ENCODE measurements at places on chromosomes 7 and 10. TPM values are rescaled to one million over a fixed set of nuclear protein-coding genes. Genes with fewer than 3 reads are reported as not detected.

DNA sequence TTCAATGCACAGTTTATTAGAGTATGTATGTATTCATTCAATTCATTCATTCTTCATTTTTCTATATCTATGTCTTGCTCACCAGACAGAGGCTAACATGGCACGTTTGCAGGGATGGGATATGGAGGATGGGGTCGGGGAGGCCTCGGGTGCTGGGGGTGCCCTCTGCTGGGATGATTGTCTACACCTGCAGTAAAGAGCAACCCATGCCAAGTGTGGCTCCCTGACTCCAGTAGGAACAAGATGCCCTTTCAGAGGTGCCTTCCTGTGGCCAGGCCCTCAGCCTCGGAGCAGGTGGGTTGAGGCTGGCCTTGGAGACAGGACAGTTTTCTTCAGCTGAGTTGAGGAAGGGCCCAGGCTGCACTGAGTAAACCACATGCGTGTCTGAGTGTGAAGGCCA is 157.2 kb downstream of the SH2D4B start:
- no peak for DNase-seq

- DNase-seq, result no peak
Observed at GRCh38 chr10:25600651-25601050, 333.4 kb upstream of the MYO3A start.

CUTC gene
- 28.6 TPM for total RNA-seq

MYL7 gene
- total RNA-seq, result not detected

- DNase-seq, result no peak
Observed at GRCh38 chr7:93212881-93213280, 13.4 kb downstream of the HEPACAM2 start.

- DNase-seq, result no peak
Observed at GRCh38 chr10:100841528-100841927, 71.2 kb upstream of the SLF2 start.

GRCh38 chr10:70503776-70504175 is 25.2 kb downstream of the PALD1 start:
- no peak for DNase-seq

DNA sequence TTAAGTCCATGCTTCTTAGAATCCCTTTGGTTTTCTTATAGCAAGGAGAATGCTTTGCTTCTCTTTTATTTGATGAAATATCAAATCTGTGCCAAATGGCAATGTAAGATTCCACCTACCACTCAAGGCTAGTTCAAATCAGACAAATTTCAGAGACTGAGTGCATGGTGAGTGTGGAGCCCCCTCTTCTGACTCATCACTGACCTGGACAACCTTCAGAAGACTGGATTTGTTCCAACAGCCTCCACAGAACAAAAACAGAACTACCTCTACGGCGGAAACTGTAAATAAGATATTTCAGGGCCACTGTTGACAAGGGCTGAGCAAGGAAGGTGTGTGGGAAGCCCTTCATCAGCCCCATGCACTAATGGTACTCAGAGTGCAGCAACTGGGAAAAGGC is 21.1 kb downstream of the NCAPG2 start:
- no peak for DNase-seq

STK17A gene
- 29.4 TPM for total RNA-seq

- no peak for DNase-seq
Observed at GRCh38 chr10:121490871-121491519, 107.2 kb downstream of the FGFR2 start.

- DNase-seq, result no peak
Observed at GRCh38 chr10:89458784-89459183, 44.4 kb downstream of the IFIT5 start.

GRCh38 chr10:2874963-2875362 is 192.4 kb upstream of the PFKP start:
- DNase-seq, result no peak

DNA sequence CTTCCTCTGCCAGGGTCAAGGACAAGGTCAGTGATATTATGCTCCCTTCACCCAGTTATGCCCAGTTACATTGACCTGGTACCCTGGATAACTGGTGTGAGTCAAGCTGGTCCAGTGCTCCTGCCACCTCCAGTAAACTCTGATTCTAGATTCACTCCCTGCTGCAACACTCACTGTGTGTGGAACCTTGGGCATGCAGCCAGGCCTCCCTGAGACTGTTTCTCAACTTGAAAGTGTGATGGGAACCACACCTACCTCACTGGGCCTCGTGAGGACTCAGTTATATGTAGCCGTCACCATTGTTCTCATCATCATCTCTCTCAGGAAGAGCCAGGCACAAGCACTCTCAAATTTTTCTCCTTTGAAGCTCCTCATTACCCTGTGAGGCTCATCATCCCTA is 935 bp upstream of the ZNF736 start:
- DNase-seq, result no peak

DNA sequence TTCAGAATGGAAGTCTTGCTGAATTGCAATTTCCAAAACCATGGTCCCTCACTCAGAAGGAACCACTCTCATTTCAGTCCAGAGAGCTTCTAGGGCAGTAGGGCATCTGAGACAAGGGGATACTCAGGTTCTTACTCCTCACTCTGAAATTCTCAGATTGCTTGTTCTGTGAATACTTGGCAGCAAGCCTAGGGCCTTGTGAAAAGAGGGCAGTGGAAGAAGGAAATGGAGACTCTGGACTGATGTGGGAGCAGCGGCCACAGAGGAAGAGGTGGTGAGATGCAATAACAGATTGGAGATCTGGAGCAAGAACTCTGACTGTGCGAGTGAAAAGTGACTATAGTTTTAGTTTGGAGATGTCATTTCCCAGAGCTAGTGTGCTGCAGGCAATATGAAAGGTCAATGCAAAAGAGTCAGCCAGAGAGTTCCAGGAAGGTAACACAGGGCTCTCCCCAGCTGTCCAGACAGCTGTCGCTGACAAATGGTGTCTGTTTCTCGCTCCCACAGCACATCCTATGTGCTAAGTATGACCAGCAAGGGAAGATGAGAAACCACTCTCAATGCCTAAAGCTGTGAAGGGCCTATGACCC is 291.6 kb upstream of the KIAA1217 start:
- no peak for DNase-seq

DNA sequence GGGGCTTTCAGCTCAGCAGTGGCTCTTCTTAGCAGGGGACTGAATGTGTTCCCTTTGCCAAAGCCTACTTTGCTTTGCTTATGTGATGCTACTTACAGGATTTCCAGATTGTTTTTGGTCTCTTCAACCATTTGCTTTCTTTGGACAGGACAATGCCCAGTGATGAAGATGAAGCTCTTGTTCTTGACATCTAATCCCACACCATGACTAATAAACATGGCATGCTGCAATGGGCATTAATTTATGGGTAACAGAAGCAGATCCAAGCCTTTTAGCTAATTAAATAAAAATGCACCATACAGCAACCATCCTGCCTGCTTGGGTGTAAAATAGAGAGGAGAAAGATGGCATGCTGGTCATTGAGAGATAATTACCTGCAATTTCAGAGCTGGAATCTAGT is 175.5 kb upstream of the ITGB1 start:
- no peak for DNase-seq

DNA sequence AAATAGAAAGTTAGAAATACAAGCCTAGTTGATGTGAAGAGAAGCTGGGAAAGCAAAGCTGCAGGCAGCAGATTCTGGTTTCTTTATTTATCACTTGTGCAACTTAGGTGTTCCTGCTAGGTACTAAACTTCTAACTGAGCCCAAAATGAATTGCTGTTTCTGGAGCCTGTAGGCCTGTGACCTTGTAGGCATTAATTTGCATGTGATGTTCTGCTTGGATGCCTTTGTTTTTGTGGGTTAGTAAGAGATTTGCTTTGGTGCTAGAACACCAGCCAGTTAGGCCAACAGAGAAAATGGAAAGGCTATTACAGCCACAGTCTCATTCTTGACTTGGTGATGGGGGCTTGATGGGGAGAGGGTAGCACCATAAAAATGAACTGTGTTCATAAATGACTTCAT is 370.7 kb downstream of the PPP1R3A start:
- no peak for DNase-seq

DNA sequence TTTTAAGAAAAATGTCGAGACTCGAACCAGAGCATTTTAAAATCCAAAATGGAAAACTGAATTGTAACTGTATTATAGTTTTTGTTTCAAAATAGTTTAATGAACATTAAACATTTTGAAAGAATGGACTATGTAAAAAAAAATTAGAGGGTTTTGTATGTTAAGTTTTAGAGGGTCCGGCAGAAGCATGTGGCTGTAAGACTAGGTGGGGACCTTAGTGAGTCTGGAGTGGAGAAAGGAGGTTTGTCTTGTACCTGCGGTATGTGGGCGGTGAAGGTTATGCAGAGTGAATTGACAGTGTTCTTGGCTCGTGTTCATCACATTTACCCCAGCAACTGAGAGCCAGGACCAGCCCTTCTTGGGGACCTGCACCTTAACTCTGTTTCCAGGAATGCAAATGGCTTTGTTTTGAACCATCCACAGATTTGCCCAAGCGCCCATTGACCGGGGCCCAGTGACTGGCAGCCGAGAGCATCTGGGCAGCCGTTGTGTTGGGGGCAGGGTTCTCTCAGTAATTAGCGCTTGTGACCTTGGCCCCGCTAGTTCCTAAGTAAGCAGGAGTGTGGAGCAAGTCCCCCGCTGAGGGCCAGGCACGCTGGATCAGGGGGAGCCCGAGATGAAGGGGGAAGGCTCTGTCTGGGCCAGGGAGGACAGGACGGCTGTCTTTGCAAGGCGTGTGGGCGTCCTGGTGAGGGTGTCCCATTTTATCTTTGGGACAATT is 1.4 kb upstream of the KLF6 start:
- DNase-seq, result no peak

- DNase-seq, result no peak
Observed at GRCh38 chr10:34726862-34727261, 88.2 kb downstream of the PARD3 start.

DNA sequence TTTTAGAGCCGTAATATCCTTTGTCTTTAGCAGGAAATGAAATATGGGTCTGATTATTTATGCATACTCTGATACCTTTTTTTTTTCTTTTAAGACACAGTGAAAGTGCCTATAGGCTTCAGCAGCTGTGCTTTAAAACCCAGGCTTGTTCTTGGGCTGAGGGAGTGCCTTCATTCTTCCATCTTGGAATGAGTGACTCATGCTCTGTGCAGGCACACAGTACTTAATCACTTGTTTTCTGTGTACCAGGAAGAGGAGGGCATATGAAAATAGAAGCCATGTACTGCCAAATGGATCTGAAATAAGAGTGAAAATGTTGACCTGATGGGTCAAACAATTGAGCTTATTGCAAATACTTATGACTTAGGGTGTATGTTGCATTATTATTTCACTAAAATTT is 12.0 kb downstream of the INPP5F start:
- DNase-seq, result no peak

EBLN1 gene
- total RNA-seq, result not detected

DNA sequence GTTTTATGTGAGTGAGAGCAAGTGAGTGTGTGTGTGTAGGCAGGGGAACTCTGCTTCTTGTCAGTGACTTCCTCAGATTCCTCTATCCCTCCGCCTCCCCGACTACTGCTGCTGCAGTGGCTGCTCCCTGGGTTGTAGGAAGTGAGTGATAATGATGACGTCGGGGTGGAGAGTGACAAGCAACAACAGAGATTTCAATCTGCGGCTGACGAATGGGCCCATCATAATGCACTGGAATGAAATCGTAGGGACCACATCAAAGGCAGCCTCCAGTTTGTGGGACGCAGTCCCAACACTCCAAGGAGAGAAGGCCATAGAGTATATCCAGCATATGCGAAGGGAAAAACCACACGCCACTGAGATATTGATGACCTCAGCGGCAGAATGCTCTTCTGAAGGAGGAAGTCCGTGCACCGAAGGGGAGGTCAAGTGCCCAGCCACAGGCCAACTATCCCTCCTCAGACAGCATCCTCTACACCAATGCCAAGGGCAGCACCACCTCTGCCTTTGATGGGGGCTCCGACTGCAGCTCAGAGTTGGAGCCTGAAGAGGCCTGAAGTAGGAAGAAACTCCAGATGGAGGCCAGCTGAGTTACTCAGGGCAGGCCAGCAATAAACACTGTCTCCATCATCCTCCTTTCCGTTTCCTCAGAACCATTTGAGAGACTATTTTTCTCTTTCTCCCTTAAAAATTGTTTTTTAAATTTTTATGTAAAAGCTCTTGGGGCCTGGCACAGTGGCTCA is 11.3 kb upstream of the STMP1 start:
- no peak for DNase-seq

GRCh38 chr7:155988416-155988815 is 176.2 kb upstream of the SHH start:
- peak; percentile 77 for DNase-seq

GRCh38 chr10:113843972-113844485 is 9.9 kb downstream of the DCLRE1A start:
- no peak for DNase-seq

NUTM2B gene
- 0.48 TPM for total RNA-seq

DNA sequence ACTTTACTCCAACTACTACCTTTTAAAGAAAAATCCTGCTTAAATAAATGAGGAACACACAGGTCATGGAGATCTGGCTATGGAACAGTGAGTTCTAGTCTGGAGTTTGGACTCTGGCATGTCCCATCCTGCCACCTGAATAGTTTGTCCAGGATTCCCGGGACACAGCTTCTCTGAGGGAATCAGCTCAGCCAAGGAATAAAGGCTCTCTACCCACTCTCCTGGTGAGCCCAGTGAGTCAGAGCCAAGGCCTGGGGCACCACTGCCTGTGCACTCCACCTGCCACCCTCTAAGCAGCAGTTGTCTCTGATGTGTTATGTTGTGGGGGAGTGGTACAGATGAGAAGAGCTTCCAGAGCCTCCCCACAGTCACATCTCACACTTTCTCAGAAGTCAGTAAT is 113.5 kb downstream of the HTR5A start:
- no peak for DNase-seq

SPDYE2 gene
- not detected for total RNA-seq

HTR5A gene
- not detected for total RNA-seq

AKR1C8 gene
- 1.3 TPM for total RNA-seq

DNA sequence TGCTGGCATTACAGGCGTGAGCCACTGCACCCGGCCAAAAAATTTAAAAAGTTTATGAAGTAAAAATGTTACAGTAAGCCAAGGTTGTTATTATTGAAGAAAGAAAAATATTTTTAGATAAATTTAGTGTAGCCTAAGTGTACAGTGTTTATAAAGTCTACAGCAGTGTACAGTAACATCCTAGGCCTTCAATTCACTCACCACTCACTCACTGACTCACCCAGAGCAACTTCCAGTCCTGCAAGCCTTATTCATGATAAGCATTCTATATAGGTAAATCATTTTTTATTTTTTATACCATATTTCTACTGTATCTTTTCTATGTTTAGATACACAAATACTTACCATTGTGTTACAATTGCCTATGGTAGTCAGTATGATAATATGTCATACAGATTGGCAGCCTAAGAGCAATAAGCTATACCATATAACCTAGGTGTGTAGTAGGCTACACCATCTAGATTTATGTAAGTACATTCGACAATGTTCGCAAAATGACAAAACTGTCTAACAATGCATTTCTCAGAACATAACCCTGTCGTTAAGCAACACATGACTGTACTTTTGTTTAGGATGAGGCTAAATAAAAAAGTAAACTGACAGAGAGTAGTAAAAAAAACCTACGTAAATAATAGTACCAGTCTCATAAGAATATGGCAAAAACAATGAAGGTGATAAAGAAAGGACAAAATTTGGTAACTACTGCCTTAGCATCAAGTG is 77.8 kb upstream of the FAM133B start:
- no peak for DNase-seq

GIMAP8 gene
- total RNA-seq, result 22.0 TPM

CFAP69 gene
- 10.4 TPM for total RNA-seq

- no peak for DNase-seq
Observed at GRCh38 chr10:11636697-11637303, 25.4 kb upstream of the USP6NL start.

GRCh38 chr10:8137726-8138125 is 83.2 kb downstream of the GATA3 start:
- no peak for DNase-seq

GPC2 gene
- total RNA-seq, result 1.2 TPM

- DNase-seq, result peak; percentile 92
Observed at GRCh38 chr10:51074238-51075028, at the start of gene PRKG1. Gene PRKG1, plus strand, starts transcription at chr10:51074487.

GRCh38 chr7:88254721-88255424 is 35.0 kb upstream of the SRI start:
- DNase-seq, result no peak

All from mesenteric fat pad (tissue), 1 donor.